AG08396 (cell line): ENCODE measurements at places on chromosomes 12 and 14.
A peak's percentile ranks its signal among the peaks of the same experiment; 100 is the strongest.

DNA sequence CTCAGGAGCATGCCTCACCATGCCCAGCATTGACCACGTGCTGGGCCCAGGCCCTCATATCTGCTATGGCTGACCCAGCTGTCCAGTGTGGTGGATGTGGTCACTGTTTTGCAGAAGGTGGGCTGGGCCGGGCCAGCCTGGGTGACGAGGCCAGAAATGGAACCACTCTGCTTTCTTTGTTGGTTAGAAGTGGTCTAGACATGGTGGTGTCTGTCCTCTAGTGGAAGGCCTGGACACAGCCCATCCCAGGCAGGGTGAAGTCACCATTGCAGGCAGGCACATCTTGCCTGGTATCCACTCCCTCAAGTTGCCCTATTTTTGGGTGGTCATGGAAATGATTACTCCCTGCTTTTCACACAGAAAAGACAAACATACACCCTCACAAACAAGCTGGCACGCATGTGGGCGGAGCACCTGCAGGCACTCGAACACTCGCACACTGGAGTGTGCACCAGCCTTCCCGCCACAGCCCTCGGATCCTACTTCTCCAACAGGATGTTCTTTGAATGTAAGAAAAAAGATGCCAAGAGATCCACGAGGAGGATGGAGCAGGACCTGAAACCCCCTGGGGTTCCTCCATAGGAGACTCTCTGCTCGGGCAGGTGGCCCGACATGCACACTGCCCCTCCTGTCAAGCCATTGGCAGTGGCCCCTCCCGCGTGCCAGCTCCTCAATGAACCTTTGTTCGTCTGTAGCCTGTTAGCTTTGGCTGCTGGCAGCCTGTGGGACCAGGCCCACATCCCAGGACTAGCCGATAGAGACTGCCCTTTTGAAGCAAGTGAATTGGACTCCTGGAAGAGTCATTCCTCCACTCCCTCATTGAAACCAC, 38.4 kb downstream of the MLXIP start:
- DNase-seq, result peak; percentile 24

DNA sequence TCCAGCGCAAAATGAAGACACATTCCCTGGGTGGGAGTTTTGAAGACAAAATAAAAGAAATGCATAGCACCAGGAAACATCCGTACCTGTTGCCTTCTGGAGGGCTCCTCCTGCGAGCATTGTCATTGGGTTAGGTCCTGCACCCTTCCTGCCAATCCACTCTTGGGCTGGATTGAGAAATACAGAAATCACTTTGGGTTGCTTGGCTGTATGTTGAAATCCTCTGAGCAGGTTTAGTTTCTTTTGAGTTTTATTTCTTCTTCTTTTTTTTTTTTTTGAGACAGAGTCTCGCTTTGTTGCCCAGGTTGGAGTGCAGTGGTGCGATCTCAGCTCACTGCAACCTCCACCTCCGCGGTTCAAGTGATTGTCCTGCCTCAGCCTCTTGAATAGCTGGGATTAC, 67.6 kb downstream of the ARF6 start:
- no peak for DNase-seq

GRCh38 chr14:33085799-33086198, 147.1 kb downstream of the NPAS3 start:
- no peak for DNase-seq

DNA sequence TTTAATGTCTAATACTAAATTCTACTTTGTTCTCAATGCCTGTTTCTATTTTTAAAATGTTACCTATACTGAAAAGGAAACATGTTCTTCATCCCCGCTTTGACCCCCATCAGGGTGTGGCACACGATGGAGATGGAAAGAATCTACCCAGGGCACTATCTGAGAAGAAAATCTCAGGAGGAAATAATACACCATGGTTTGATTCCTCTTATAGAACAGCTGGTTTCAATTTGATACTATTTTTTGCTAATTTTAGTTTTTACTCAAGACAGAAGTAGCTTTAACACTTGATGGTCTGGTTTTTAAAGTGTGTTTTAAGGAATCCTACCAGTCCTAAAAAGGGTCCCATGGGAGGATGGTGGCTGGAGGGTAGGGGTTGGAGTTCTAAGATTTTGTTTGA, 56.7 kb downstream of the PPM1H start:
- no peak for DNase-seq

DNA sequence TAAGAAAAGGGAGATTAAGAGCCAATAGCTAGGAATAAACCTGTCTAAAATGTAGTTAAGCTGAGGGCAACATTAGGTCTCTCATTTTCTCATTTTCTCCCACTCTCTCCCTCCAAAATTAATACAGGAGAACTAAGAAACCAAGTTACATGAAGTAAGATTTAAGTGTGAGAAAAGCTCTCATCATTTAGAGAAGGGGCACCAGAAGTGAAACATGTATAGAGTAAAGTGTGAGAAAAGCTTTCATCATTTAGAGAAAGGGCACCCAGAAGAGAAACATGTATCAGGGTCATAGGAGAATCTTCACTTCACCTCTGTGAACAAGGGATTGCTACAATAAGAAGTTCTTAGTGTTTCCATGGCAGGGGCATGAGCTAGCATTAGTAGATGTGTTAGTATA, 132.4 kb upstream of the CNTN1 start:
- DNase-seq, result no peak

DNA sequence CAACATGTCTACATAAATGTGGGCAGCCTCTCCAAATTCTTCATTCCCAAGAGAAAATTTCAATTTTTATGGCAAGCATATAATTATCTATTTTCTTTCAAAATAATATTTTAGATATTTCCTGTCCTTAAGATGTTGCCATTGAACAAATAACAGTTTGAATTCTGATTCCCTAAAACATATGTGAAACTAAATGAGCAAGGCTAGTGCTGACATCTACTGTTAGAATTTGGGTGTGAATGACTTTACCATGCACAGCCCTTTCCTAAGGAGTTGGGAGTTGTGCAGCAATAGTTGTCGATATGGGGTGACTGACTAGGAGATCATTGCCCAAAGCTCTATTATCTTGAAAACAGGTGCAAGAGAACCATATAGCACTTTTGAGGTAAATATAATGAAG, 108.2 kb upstream of the SLC38A4 start:
- peak; percentile 23 for DNase-seq
